T-cell (primary cell): ENCODE measurements at places on chromosomes 5 and 9.

- DNase-seq = peak; percentile 54
Measured at GRCh38 chr5:132456296-132456986, 34.1 kb downstream of the IRF1 start.

DNA sequence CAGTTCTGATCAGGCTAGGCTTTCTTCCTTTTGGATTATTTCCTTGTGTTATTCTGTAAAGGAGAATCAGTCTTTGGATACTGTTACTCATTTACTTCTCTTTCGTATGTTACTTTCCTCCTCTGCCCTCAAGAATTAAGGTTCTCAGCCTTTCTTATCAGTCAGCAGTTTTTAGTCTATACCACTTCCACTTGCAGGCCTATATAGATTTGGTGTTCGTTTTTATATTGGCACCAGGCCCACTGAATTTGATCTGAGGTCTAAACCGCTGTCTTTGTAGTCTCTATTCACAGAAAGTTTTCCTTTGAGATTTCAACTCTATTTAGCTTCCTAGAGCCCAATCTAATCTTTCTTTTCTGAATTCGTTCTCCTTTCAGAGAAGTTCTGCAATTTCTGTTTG, 62.8 kb downstream of the ERBIN start:
- no peak for DNase-seq

DNA sequence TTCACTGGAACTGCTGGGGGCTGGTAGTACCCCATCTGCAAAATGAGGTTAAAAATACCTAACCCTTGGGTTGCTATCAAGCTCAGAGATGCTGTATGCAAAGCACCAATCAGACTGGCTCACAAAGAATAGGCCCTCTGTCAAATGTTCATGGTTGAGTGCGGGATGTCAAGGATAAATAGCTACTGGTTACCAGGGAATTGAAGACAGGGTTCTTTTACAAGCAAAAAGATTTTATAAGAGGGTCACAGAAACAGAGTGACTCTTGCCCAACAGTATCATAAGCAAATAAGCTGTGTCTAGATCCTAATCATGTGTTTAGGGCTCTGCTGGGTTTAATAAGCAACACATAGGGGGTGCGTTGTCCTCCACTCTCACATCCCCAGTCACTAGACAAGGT, 11.9 kb downstream of the SYK start:
- DNase-seq = no peak

DNA sequence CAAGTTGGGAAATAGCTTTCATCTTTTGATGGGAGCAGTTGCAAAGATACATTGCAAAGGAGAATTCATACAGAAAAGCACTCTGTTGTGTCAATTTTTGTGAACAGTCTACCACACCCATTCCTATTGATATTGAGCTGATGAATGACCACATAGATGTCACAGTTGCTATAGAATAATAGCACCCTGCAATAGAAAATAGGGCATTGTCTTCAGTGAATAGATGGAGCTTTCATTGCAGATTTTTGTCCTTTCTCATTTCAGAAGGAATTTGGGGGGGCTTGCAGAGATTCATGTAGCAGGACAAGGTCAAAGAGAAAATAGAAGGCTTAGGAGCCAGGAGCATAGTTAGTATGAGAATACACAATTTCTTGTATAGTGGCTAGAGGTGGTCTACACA, 237.9 kb downstream of the TMEM38B start:
- DNase-seq = no peak

GRCh38 chr9:97744710-97745708, 47.9 kb upstream of the XPA start:
- DNase-seq = no peak
